HTR-8/SVneo (cell line): ENCODE measurements at places on chromosomes 2 and 18.

DNA sequence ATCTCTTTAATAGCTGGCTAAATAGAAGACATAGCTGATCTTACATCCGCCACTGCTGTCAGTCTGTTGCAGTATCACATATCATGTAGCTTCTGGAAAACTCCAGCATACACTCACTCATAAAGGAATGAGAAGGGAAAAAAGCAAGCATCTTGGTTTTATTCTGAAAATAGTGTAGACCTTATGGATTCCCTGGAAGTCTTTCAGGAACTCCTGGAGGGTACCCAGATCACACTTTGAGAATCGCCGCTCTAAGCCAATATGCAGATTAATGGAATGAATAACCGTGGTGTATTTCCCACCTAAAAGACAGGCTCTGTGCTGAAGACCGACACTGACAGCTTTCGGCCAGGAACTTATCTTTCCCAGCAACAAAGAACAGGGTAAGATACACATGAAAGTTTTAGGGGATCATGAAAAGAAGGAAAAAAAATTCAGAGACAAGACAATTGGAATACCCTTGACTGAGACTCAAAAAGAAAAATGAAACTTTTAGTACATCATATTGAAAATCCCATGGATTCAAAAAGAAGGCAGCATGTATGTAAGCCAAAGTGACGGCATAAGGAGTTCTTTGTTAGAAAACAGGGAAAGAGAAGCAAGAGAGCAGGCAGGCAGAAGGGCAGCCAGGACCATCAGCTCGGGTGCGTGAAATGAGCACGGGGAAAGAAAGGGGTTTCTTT is 56.4 kb upstream of the SEC11C start:
- no peak for DNase-seq

DNA sequence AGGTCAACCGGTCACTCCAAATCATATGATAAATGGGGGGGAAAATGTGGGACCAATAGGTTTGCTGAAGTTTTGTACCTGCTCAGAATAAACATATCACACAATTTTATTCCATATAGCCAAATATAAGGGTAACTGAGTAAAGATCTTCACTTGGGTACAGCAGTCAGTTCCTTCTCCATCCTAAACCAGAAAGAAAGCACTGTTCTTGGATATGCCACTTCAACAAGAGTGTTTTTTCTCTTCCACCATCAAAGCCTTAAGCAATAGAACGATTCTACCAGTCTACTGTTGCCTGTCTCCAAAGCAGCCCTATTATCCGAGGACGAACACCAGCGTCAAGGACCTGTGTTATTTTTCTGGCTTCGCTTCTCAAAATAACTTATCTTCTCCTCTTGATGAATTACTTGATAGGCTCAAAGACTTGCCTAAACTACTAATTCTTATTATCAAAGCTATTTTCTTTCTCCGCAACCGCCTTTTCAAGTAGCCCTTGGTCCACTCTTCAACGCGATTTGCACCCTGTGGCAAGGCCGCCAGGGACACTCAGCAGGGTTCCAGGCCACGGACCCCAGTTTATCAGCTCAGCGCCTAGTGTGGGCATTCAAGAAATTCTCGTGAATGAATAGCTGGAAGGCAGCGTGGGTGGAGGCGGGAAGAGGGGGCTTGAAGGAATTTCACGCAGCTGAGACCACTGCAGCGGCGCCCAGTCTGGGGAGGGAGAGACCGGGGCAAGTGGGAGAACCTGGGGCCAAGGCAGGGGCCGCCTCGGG is 646 bp downstream of the ALS2 start:
- DNase-seq: no peak

GRCh38 chr2:205580212-205580987 is 101.9 kb upstream of the NRP2 start:
- no peak for DNase-seq

- DNase-seq: no peak
Measured at GRCh38 chr2:60285626-60286316, 267.7 kb downstream of the BCL11A start.

DNA sequence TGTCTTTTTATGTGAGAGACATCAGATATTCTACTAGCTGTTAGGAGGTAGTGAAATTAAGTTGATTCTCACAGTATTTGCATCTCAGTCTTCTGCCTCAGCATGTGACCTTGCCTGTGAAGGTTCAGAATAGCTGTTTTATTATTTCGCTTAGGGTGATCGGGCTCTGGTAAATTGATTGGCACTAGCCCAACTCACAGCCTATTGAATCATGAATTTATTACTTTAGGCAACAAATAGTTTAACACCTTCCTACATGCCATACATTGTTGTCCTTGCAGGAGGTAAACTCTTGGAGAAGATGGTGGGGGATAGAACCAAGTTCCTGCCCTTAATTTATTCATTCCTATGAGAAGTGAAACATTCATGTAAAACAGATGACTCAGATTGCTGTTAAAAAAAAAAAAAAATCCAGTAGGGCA is 101.9 kb downstream of the GPD2 start:
- no peak for DNase-seq

DNA sequence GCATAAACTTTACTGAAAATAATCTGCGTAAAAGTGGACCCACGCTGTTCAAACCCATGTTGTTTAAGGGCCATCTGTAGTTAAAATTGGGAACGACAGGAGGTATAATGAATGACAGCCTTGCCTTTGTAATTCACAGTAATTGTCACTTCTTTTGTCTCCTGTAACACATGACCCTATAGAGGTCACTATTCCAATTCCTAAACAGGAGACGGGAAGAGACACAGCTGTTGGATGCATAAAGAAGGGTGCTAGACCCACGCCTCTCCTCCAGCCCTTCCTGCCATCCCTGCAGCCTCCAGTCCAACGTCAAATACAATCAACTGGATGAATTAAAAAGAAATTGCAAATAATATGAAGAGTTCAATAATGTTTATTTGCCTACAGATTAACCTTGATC is 63.1 kb upstream of the NFATC1 start:
- no peak for DNase-seq

DNA sequence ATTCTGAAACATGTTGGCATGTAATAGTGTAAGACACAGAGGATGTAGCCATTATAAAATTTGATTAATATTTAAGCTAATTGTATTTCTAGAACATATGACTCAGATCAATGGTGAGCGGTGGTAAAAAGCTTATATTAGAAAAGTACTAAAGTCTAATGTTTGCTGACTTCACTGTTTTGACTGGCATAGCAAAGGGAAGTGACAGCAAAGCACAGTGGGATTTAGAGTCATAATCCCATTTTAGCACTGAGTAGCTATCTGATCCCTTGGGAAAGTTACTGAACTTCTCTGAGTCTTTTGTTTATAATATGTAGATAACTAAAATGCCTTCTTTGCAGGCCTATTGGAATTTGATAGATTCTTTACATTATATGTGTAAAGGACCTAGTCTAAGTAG is 60.4 kb downstream of the KIAA1328 start:
- no peak for DNase-seq

DNA sequence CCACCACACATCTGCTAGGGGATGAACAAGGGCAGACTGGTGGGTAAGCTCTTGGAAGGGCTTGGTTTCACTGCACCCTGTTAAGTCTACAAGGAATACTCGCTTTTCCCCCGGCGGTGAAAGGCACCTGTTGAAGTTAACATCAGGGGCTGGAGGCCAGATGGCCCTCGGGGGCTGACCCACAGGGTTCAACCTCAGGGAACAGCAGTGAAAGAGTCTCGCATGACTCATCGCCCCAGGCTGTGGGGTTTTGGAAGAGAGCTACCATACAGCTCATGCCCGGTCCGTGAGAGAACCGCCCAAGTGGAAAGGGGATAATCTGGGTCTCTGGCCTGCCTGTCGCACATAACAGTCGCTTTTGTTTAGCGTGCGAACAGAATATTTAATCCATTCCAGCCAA is 748.0 kb downstream of the DPP10 start:
- no peak for DNase-seq

- peak; percentile 85 for DNase-seq
Measured at GRCh38 chr2:37776487-37776886, 105.0 kb upstream of the CDC42EP3 start.

GRCh38 chr2:29392774-29393173 is 277.6 kb downstream of the CLIP4 start:
- DNase-seq: no peak

- DNase-seq: no peak
Measured at GRCh38 chr2:54519841-54520459, 63.8 kb downstream of the SPTBN1 start.

- DNase-seq: no peak
Measured at GRCh38 chr2:169291517-169291916, 70.8 kb downstream of the LRP2 start.

GRCh38 chr2:28915939-28916338 is 21.5 kb downstream of the WDR43 start:
- no peak for DNase-seq

DNA sequence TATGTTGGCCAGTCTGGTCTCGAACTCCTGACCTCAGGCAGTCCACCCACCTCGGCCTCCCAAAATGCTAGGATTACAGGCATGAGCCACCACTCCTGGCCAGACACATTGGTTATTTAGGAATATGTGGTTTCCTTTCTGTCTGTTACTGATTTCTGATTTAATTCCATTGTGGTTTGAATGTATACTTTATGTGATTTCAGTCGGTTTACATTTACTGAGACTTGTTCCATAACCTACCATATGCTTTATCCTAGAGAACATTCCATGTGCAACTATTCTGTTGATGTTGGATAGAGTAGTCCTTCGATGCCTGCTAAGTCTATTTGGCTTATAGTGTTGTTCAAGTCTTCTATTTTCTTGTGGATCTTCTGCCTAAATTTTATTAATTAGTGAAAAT is 1.6 kb upstream of the CCL20 start:
- DNase-seq: no peak

GRCh38 chr2:40416486-40416885 is 35.4 kb downstream of the SLC8A1 start:
- DNase-seq: no peak

- DNase-seq: no peak
Measured at GRCh38 chr2:66461664-66462500, 27.0 kb downstream of the MEIS1 start.

- DNase-seq: no peak
Measured at GRCh38 chr2:61833971-61834370, 19.9 kb downstream of the FAM161A start.
